ENCODE measurements at places on chromosomes 11 and 22.

DNA sequence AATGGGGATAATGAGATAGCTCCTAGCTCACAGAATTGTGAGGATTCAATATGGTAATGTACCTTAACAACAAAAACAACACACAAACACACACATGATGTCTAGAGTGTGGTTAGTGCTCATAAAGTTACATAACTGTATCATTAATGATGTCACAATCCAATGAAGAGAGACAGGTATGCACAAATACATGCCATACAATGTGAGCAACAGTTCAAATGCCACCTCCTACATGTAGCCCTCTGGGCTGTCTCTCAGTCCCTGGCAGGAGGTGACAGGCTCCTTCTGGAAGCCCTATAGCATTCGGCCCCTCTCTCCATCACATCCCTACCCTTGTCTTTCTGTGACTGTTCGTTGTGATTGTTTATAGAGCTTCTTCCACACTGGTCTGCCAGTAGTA lies 8.3 kb upstream of the MICALL1 start:
- no peak for DNase-seq

- DNase-seq, result peak; percentile 46
Measured at GRCh38 chr11:22920939-22921565, 60.8 kb upstream of the CCDC179 start.

DNA sequence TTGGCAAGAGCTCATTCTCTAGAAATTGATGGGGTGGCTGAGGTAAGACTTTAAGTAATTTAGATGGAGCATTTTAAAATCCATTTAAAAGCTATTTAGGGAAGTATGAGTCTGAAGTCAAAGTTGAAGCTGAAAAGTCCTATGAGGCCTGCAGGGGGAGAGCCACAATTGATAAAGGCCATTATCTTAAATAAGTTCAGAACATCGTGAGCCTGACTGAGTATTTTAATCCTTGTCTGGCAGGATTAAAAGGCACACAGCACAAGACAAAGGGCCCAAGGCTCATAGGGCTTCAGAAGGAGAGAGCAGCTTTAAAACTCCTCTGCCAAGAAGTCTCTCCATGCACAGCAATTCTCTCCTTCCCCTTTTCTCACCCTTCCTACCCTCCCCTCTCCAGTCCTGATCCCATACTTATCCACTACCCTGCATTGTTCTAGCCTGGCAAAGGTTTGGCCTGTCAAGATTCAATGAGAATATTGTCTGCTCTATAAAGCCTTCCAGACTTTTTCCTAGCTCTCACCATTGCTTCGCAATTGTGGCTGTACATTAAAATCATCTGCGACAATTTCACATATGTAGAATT lies 1312.9 kb downstream of the FAM181B start:
- no peak for DNase-seq

- peak; percentile 99 for DNase-seq
Measured at GRCh38 chr11:36455658-36456111, 54.4 kb downstream of the TRAF6 start.

DNA sequence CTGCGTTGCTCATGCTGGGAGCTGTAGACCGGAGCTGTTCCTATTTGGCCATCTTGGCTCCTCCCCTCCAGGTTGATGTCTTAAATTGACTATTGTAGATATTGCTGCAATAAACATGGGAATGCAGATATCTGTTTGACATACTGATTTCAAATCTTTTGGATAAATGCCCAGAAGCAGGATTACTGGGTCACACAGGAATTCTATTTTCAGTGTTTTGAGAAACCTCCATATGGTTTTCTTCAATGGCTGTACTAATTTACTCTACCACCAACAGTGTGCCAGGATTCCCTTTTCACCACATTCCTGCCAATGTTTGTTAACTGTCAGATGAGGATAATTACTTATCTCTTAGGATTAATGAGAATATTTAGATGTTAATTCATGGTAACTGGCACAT lies 467.0 kb downstream of the LUZP2 start:
- DNase-seq, result no peak

- no peak for DNase-seq
Measured at GRCh38 chr11:107683807-107684206, 28.0 kb downstream of the SLN start.

- DNase-seq, result no peak
Measured at GRCh38 chr22:29125844-29126243, 53.0 kb downstream of the KREMEN1 start.

GRCh38 chr11:2883979-2884815 lies 1.4 kb downstream of the CDKN1C start:
- DNase-seq, result no peak

- no peak for DNase-seq
Measured at GRCh38 chr11:121071846-121072450, 29.1 kb upstream of the TECTA start.

DNA sequence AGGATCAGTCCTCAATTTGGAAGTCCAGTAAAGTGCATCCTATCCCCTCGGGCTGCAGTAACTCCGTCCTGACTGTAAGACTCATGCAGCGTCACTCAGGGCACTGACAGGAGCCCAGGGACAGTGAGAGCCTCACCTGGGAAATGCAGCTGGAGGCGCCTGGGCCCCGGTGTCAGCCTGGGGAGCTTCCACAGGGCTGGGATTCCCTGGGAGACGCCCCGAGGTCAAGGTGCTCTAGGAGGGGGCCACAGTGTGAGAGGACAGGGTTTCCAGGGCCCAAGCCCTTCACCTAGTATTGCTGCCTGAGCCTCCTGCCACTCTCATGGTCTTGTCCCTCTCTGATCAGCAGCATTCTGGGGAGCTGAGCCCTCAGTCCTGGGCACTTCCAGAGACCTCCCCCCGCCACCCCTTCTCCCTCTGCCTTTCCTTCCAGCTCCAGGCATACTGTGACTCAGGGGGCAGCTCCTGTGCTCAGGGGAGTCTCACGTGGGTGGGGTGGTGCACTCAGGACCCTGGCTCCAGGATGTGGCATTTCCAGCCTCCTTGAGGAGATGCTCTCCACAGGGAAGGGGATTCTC lies 99.1 kb upstream of the IGLL5 start:
- DNase-seq, result no peak

GRCh38 chr11:115626414-115626813 lies 122.2 kb upstream of the CADM1 start:
- no peak for DNase-seq

DNA sequence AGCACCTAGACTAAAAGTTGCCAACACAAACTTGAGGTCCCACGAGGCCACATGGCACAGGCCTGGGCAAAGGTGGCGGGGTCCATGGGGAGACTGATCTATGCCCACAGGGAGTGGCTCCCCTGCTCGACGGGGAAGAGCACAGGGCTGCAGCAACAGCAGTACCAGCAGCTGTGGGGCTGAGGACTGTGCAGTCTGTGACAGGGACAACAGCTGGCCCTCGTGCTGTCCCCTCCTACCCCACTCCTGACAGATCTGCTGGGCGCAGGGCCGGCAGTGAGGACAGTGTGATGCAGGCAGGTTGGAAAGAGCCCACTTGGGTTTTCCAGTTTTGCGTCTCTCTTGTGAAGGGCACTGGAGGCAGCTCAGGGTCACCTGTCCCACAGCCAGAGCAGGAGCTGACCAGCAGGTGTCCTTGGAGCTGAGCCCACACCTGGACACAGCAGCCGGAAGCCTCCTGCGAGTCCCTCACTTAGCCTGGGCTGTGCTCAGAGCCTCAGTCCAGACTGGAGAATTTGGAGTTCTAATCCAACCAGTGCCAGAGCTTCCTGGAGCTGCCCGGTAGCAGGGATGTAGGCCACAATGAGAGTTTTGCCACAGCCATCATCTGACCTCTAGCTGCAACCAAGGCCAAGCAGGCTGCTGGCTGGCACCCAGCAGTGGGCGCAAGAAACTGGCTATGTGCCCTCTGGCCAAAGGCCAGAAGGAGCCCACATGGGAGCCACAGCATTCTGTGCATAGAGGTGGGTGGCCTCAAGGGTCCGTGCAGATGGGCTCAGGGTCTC lies 3.6 kb upstream of the GAS2L1 start:
- DNase-seq, result no peak

- no peak for DNase-seq
Measured at GRCh38 chr22:45008751-45009605, 827 bp downstream of the PHF21B start.

DNA sequence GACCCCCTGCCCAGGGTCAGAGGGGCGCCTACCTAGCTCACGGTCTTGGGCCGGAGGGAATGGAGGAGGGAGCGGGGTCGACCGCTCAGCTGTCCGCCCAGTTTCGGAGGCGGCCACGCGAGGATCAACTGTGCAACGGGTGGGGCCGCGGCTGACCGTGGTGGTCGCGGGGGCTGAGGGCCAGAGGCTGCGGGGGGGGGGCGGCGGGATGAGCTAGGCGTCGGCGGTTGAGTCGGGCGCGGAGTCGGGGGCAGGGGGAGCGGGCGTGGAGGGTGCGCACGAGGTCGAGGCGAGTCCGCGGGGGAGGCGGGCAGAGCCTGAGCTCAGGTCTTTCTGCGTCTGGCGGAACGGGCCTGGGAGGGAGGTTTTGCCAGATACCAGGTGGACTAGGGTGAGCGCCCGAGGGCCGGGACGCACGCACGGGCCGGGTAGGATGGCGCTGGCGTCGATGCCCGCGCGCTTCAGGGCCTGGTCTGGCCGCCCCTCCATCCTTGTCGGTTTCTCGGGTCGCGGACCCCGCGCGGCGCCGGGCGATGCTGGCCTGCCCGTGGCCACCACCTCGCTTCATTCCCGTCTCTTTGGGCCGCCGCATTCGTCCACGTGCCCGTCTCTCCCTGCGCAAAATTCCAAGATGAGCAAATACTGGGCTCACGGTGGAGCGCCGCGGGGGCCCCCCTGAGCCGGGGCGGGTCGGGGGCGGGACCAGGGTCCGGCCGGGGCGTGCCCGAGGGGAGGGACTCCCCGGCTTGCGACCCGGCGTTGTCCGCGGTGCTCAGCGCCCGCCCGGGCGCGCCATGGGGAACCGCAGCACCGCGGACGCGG lies at the start of gene DRD4:
DRD4 (plus strand) TSS at position 759 of the 822 bp plus-strand sequence; CDS start at position 795, 36 bp downstream.
- no peak for DNase-seq

- DNase-seq, result no peak
Measured at GRCh38 chr11:127255209-127255608, 254.6 kb upstream of the KIRREL3 start.

DNA sequence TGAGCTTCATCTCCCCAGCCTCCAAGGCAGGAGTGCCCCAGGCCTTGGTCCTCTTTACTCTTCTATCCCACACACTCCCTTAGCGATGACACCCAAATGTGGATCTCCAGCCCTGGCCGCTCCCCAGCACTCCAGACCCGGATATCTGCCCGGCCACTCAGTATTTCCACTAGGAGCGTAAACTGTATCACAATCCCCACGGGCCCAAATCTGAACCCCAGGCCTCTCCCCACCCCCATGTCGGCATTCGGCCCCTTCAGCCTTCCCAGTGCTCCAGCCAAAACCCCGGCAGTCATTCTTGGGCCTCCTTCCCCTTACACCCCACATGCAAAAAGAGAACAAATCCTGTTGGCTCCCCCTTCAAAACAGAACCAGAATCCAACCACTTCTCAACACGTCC lies 20.8 kb downstream of the WNT11 start:
- DNase-seq, result no peak

GRCh38 chr11:114918286-114918685 lies 240.0 kb downstream of the NXPE2 start:
- DNase-seq, result no peak
